ENCODE measurements at places on chromosomes 5 and 9. TPM values are rescaled to one million over a fixed set of nuclear protein-coding genes. Genes with fewer than 3 reads are reported as not detected.

DNA sequence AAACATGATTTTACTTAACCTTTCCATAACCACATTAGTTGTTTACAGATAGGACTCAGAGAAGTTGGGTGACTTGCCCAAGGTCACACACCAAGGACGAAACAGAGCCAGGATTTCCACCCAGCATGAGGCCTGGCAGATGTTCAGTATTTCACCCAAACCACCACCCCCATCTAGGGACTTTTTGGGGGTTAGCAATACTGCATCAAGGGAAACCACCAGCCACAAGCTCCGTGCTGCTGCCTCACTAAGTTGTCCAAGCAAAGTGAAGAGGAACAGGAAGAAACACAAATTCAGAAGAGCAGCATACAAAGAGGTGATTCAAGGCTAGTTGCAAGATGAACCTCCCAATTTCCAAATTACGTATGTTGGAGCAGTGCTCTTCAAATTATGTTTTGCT lies 219.6 kb upstream of the RORB start:
- no peak for DNase-seq

DNA sequence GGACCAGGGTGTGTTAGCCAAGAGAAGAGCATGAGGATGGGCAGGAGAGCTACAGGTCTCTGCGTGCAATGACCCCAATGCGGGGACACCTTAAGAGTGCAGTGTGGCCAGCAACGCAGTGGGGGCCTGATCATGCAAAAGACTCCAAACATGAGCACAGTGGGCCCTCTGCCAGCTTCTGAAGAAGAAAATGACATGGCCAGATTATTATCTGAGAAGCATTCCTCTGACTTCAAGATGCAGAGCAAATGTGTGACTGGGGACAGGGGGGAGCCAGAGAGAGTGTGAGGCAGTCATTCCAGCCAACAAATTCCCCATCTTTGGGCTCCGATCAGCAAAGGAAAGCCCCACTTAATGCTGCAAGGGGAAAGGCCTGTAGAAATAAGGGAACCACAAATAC lies 229.4 kb downstream of the CDK5RAP2 start:
- DNase-seq, result no peak

DNA sequence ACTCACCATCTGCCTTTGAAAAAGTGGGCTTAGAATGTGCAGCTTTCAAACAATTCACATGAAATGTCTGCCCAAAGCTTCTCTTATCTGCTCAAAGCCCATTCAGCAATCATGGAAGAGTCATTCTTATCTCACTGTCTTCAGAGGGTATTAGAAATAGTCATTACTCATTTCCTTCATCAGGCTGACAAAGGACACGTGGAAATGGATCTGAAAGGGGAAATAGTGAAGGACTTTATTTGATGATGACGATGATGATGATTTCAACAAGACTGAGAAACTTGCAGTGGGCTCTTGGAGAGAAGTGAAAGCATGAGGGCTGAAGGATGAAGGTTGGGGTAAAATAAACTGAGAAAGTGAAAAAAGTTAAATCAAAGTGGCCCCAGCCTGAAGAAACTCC lies 194.3 kb downstream of the SMARCA2 start:
- DNase-seq, result no peak

DNA sequence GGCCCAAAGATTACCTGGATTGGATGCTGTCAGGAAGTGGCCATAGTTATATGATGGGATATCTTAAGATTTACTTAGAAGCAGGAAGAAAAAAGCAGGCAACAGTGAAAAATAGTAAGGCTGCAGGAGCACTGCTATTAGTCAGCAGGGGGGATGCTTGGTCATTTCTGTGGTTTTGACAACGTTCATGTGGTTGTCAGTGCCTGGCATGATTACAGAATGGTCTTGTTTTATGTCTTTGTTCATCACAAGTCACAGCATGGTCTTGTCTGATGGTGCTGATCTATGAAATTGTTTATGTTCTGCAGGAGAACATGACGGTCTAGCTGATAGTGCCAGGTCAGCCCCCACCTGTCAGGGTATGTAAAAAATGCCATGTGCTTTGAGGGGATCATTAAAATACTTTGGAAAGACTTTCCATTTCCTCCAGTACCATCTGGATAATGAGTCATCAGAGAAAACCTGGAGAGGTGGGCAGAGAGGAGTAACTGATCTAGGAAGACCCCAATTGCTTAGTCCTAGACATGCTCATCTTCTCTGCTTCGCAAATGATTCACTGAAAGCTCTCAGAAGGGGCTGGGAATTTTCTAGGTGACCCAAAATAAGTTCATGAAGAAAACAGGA lies 48.5 kb downstream of the PLGRKT start:
- no peak for DNase-seq

GRCh38 chr5:164998590-164998989 lies 1493.2 kb downstream of the MAT2B start:
- DNase-seq, result no peak

DNA sequence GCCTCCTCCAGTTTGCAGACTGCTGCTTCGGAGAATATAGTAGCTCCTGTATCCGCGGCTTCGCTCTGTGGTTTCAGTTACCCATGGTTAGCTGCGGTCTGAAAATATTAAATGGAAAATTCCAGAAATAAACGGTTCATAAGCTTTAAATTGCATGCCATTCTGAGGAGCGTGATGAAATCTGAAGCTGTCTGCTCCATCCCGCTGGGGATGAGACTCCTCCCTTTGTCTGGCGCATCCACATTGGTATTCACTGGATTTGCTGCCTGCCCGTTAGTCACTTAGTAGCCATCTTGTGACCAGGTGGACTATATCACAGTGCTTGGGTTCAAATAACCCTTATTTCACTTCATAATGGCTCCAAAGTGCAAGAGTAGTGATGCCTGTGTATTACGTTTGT lies 36.3 kb downstream of the MSX2 start:
- no peak for DNase-seq

DNA sequence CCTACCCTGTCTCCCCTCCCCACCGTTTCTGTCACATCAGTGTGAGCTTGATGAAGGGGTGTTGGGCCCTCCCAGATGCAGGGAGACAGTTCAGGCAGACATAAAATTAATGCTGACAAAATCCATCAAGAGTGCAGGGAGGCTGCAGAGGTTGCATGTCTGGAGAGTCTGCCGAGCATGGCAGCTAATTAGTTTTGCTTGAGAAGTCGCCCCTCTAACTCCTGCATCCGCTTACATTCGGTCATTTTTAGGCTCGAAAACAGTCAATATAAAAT lies 44.9 kb downstream of the GALNT12 start:
- DNase-seq, result no peak

- no peak for DNase-seq
Observed at GRCh38 chr5:172911976-172912375, 47.2 kb upstream of the RPL26L1 start.

DNA sequence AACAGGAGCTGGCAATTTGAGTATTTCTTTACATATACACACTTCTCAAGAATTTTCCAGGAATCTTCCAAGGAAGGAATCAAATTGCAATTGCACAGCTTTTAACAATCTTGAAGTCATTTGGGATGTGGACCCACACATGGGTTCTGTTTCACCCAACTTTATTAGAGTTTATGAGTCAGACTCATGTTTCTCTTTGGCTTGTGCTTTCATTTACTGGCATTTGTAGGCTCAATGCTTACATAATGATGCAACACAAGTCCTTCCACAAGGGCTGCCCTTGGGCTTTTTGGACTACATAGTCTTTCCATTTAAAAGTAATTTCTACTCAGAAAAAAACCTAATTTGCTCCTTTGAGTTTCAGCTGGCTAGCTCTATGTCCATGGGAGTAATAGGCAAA lies 4.6 kb upstream of the CDC37L1 start:
- no peak for DNase-seq

DNA sequence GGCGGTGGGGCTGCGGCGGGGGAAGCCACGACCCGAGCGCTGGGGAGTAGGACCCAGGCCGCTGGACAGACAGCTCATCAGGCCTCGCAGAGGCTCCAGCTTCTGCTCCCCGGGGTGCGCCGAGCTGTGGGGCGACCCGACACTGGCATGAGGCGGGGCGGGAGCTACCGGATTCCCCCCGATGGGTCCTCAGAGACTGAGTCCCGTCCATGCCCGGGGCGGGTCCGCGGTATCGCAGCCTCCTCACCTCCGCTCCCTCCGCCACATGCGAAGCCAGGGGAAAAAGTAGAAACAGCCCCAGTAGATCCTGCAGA lies 2.6 kb upstream of the CCL27 start:
- DNase-seq, result no peak

DNA sequence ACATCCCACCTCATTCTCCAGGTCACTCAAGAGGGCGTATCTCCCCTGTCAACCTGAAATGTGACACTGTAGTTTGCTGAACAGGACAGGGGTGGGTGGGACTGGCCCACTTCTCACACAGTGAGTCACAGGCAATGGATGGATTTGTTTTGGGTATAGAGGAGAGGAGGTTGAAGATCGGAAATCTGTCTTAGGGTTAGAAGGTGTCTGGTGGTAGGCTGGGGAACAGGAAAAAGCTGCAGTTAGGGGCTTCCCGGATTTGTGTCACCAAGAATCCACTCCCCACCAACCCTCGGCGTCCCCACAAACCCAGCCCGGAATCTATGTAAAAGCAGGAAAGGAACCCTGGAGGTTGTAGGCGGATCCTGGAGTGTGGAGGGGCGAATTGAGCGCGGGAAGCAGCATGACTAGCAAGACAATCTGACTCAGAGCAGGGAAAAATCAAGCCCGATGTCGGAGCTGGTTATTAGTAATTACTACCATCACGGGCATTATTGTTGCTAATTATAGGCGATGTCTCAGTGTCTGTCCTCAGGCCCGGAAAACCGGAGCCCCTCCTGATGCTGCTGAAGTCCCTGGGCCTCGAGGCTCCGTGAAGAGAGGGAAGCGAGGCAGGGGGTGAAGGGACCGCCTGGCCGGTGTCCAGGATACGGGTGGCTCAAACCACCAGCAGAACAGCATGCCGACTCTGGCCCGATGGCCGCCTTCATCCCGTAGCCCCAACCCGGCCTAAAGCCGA lies 1.7 kb upstream of the IRX1 start:
- no peak for DNase-seq

- no peak for DNase-seq
Observed at GRCh38 chr9:114372921-114373448, 14.8 kb downstream of the AKNA start.

GRCh38 chr9:113868501-113868900 lies 7.6 kb upstream of the ZNF618 start:
- DNase-seq, result peak; percentile 48

GRCh38 chr5:153461341-153461740 lies 29.1 kb upstream of the GRIA1 start:
- DNase-seq, result no peak

DNA sequence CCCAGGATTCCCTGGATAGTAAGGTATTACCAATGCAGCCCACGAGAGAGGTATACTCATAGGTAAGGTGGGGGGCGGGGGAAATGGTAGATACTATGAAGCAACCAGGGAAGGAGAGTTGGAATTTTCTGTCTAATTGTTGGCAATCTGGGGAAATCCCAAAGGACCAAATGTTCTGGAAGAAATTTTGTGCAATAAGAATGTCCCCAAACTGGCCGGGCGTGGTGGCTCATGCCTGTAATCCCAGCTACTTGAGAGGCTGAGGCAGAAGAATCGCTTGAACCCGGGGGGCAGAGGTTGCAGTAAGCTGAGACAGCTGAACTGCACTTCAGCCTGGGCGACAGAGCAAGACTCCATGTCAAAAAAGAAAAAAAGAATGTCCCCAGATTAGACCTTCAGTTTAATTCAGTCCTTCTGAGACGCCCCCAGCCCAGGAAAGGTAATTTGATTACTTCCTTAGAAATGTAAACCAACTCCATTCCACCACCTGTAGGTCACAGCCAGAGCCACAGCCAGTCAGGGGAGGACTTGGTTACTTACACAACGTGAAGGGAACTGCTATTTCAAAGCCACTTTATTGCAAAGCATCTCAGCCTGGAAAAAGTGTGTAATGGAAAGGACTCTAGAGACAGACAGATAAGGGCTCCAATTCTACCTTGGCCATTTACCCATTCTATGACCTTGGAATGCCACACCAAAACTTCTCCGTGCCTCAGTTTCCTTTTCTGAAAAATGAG lies 50.0 kb upstream of the KLF4 start:
- no peak for DNase-seq

GRCh38 chr9:107275530-107275929 lies 7.5 kb upstream of the RAD23B start:
- DNase-seq, result no peak

GRCh38 chr5:179254638-179255271 lies 90.5 kb downstream of the ADAMTS2 start:
- no peak for DNase-seq

DNA sequence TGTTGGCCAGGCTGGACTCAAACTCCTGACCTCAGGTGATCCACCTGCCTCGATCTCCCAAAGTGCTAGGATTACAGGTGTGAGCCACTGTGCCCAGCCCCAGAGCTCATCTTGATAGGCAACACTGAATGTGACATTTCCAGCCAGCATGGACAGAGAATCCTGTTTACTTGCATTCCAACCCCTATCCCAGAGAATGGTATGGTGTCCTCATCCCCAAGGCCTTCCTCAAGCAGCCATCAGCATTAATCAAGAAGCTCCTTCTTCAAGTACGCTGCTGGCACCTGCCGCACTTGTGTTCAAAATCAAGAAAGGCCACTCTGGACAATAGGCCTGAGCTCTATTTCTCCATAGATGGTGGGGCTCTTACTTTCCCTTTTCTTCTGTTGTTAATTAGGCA lies 40.2 kb downstream of the STARD4 start:
- DNase-seq, result no peak

DNA sequence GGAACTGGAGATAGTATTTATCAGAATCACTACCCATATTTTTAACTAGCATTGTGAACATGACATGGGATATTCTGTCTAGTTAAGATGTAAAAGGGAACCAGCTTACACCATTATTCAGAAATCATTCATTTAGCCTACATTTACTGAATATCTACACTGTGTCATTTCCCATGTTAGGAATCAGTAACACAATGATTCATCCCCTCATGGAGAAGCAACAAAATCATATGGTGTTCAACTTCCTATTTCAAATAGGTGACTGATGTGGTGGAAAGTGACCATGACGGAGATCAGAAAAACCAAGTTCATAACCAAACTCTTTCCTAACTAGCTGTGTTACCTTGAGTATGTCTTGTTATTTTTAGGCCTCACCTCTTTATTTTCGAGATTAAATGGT lies 550.0 kb upstream of the TUSC1 start:
- no peak for DNase-seq

- no peak for DNase-seq
Observed at GRCh38 chr9:136714893-136715274, 2.5 kb downstream of the DIPK1B start.

- no peak for DNase-seq
Observed at GRCh38 chr9:128073253-128073886, 5.3 kb downstream of the SLC25A25 start.

- DNase-seq, result no peak
Observed at GRCh38 chr5:117188211-117188610, 613.6 kb upstream of the SEMA6A start.

- no peak for DNase-seq
Observed at GRCh38 chr9:82722561-82722960, 340.4 kb downstream of the RASEF start.

Gene GRXCR2
- polyA plus RNA-seq, result not detected

Gene RANBP17
- polyA plus RNA-seq, result 6.0 TPM

Gene FREM1
- 0.60 TPM for polyA plus RNA-seq

Gene SLC25A2
- polyA plus RNA-seq, result not detected

Gene FOXD4L3
- polyA plus RNA-seq, result 0.06 TPM

Gene EFCAB9
- 0.10 TPM for polyA plus RNA-seq

Gene WNK2
- polyA plus RNA-seq, result 0.12 TPM

All from SK-N-SH (cell line).